ENCODE measurements at places on chromosomes 16 and 17. TPM values are rescaled to one million over a fixed set of nuclear protein-coding genes. Genes with fewer than 3 reads are reported as not detected.

GRCh38 chr16:56844056-56844455, 21.0 kb upstream of the SLC12A3 start:
- no peak overlapping the region for H3K4me3 ChIP-seq
- peaks cover 11% of the 10 kb centered on the region for H3K4me1 ChIP-seq
- H3K27me3 ChIP-seq, result no peaks in the 10 kb centered on the region

GRCh38 chr16:87846705-87847466, 22.4 kb downstream of the SLC7A5 start:
- no peak overlapping the region for H3K4me3 ChIP-seq
- DNase-seq, result no peak
- H3K27ac ChIP-seq, result peak overlapping the region; percentile 89
- peaks cover 54% of the 10 kb centered on the region for H3K36me3 ChIP-seq
- H3K27me3 ChIP-seq, result no peaks in the 10 kb centered on the region

- DNase-seq, result no peak
- no peaks in the 10 kb centered on the region for H3K4me1 ChIP-seq
- no peaks in the 10 kb centered on the region for H3K27me3 ChIP-seq
- H3K36me3 ChIP-seq, result no peaks in the 10 kb centered on the region
- no peak overlapping the region for H3K27ac ChIP-seq
- H3K4me3 ChIP-seq, result no peak overlapping the region
Observed at GRCh38 chr17:11138023-11138422, 103.0 kb upstream of the SHISA6 start.

DNA sequence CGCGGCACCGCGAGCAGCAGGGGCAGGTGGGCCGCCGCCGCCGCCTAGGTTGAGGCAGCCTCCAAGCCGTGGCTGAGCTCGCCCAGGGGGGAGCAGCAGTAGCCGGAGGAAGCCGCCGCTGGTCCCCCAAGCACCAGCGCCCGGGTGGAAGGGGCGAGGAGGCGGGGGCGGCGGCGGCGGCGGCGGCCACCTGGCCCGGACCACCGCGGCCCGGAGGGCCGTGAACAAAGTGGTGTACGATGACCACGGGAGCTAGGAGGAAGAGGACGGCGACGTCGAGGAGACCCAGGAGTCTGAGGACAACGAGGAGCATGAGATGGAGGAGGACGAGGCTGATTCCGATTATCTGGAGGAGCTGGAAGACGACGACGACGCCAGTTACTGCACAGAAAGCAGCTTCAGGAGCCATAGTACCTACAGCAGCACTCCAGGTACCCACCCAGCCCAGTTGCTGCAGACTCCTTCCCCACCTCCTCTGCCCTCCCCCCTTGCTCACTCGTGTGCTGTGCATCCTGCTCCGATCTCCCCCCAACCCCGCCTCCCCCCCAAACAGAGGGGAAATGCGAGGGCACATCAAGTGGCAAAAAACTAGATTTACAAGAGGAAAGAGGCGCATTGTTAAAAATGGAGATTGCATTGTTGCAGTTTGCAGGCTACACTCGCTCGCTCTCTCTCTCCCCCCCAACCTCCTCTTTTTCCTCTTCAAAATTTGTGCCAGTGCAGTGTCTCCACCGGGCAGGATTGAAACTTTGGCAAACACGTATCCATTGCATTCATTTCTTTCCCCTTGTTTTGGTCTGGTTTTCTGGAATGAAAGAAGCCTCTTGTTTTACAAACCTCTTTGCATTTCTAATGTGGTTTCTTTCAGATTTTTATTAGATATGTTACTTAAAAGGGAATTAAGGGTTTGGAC, 41.8 kb upstream of the AMZ2 start:
- no peak for DNase-seq
- peak overlapping the region; percentile 90 for H3K4me3 ChIP-seq
- peaks cover 10% of the 10 kb centered on the region for H3K36me3 ChIP-seq
- H3K4me1 ChIP-seq, result peaks cover 6% of the 10 kb centered on the region
- H3K27ac ChIP-seq, result peak overlapping the region; percentile 83

GRCh38 chr17:57459286-57459915, 203.1 kb downstream of the MSI2 start:
- no peak for DNase-seq
- H3K36me3 ChIP-seq, result no peaks in the 10 kb centered on the region
- H3K27ac ChIP-seq, result no peak overlapping the region

DNA sequence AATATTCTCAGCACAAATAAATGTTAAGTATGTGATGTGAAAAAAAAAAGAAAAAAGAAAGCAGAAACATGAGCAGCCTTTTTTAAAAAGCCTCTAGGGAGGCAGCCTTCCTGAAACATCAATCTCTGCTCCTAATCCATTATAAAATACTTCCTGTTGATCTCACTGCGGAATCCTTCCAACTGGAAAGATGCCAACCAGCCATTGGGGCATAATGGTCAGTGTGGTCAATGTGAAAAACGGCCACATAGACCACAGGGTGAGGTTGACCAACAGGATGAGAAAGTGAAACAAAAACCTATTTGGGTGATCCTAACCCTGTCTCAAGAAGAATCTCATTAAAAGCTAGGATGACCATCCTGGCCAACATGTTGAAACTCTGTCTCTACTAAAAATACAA, 26.1 kb upstream of the ABCA8 start:
- H3K36me3 ChIP-seq, result no peaks in the 10 kb centered on the region
- peak; percentile 54 for DNase-seq
- H3K27me3 ChIP-seq, result no peaks in the 10 kb centered on the region
- peaks cover 8% of the 10 kb centered on the region for H3K4me1 ChIP-seq
- no peak overlapping the region for H3K27ac ChIP-seq

SRR gene
- polyA plus RNA-seq, result 6.4 TPM

CCL17 gene
- 3.9 TPM for polyA plus RNA-seq

Measured in stomach (tissue), 19 donors.